ENCODE measurements at places on chromosomes 16 and 17.

DNA sequence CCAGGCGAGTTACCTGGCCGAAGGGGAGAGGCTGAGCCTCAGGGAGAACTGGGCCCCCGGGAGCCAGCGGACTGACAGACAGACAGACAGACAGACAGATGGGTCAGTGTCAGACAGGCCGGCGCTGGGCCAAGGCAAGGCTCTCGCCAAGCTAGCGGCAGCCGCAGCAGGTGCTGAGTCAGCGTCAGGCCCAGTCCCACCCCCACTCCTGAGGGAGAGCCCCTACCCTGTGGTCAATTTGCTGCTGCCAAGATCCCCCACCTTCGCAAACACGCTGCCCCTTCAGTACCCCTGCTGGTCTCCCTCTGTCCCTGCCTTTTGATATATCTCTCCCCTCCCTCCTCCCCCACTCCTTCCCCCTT lies 1.5 kb downstream of the FGF11 start:
- DNase-seq: no peak

- no peak for DNase-seq
These were observed 43.4 kb downstream of the ANKRD11 start for GRCh38 chr16:89446975-89447293.

DNA sequence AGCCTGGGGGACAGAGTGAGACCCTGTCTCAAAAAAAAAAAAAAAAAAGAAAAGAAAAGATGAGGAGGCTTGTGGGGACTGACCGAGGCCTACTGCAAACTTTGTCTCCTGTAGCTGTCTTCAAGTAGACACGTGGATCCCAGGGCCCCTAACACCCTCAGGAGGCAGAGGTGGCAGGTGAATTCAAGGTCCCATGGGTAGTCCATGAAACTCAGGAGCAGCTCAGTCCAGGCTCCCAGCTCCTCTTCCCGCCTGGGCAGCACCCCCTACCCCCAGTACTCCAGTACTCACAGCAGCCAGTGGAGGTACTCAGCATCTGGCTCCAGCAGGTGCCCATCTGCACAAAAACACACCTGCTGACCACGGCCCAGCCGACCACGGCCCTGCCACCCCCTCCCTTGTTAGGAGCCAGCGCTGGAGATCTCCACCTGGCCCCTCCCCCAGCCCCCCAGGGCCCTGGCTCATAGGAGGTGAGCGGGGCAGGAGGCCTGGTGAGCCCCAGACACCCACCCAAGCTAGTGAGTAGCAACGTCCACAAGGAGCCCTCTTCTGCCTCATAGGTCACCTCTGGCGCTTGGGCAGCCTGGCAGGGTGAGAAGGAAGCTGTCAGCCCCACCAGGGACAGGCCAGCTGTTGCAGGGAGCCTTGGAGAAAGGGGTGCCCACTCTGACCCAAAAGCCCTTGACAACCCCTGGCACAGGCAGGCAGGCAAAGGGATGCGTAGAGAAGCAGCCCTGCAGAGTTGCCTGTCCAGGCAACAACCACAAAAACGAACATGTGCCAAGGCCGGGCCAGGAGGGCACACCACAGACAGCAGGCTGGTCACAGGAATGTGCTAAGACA lies 3.8 kb downstream of the MRPL38 start:
- DNase-seq: no peak

GRCh38 chr17:80775863-80776262 lies 215.8 kb upstream of the CHMP6 start:
- no peak for DNase-seq

DNA sequence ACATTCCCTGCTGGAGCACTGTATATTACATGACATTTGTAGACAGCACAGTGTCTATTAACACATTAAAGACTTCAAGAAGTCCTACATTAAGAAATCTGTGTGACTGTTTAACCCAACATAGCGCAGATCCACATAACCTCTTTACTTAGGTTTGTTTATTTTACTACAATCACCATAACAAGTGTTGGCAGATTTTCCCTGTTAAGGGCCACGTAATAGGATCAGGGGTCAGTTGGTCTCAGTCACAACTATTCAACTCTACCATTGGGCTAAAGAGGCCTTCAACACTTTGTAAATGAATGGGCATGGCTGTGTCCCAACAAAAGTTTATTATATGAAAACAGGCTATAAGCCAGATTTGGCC lies 51.3 kb upstream of the ADORA2B start:
- no peak for DNase-seq

DNA sequence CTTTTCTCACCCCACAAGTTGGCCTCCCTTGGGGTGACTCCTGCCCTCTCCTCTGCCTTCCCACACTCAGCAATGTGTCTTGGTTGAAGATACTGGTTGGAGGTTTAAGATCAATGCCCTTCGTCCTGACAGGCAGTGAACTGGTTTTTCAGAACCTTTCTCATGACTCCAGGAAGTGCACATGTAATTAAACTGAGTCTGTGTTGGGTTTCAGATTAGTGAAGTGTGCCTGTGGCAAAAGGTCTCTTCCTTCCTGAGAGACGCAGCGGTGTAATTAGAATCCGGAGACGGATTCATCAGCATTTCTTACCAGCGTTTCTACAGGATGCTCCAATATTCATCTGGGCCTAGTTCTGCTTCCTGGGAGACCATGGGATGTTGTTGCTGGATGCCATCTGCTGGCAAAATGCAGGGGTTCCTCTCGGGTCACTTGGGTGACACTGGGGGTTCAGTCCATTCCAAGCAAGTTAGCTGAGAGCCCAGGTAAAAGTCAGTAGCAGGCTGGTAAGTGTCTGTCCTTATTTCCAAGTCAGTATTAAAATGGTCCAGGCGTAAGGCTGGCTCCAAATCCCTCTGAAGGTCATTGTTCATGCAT lies 233.3 kb downstream of the XYLT1 start:
- DNase-seq: no peak

DNA sequence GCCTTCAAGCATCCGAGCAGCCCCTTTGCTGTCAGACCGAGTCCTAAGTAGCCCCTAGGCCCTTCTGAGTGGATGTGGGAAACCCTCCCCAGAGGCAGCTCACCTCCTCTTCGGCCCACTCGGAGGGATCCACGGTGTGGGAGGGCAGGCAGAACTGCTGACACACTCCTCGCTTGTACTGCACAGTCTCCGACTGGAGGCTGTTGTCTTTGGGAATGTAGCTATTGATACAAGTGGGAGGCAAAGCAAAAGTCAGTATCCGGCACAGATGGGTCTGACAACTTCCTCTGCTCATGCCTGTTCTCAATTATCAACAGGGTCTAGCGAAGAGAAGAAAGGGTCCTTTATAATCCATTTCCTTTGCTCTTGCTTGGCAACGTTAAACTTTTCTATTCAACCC lies 25.9 kb upstream of the FOXJ1 start:
- no peak for DNase-seq

GRCh38 chr17:61048376-61049106 lies 351.1 kb upstream of the TBX2 start:
- DNase-seq: no peak

- DNase-seq: peak; percentile 37
These were observed 118.4 kb upstream of the HSBP1 start for GRCh38 chr16:83689385-83689831.

GRCh38 chr16:53817117-53817755 lies 113.3 kb downstream of the FTO start:
- no peak for DNase-seq

GRCh38 chr16:2813771-2814221 lies 3.2 kb upstream of the PRSS21 start:
- DNase-seq: no peak

- no peak for DNase-seq
These were observed 7.7 kb upstream of the KRT38 start for GRCh38 chr17:41448506-41448905.

DNA sequence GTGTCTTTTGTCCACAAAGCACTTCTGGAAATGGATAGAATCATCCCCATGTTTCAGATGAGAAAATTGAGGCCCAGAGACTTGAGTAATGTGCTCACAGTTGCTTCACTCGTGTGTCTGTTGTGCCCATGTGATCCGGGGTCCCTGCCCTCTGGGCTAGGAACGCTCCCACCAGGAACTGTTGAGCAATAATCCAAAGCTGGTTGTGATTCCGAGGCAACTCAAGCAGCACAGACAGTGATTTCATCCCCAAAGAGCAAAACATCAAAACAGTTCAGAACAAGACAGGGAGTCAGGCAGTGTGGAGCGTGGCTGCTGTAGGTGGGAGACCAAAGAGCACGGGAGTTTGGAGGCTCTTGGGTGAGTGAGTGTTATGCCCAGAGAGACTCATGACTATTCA lies 205.0 kb upstream of the ASIC2 start:
- DNase-seq: no peak

DNA sequence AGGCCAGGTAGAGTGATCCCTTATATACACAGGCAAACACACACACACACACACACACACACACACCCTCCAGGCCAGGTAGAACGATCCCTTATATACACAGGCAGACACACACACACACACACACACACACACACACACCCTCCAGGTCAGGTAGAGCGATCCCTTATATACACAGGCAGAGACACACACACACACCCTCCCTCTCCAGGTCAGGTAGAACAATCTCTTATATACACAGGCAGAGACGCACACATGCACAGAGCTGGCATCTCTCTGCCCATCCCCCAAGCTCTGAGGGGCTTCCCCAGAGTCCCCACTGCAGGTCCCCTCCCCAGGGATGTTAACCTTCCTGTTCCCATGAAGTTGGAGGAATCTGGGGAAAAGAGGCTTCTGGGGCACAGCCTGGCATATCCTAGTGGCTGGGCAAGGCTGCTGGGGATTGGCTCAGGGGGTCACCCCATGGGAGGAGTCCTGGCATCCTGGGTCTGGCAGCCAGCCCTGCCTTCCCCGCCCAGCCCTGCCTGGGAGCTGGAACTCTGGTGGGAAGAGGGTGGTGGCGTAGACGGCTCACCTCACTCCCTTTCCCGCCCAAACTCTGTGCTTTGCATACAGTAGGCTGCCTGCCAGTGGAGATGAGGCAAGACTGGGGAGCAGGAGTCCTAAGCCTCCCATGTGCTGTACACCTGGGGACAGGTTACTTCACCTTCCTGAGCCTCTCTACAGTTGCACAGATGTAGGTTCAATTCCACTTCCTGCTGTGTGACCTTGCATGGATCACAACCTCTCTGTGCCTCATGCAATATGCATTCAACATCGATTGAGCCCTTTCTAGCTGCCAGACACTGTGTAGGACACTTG lies 41.8 kb downstream of the TEKT5 start:
- DNase-seq: peak; percentile 59

GRCh38 chr17:64384253-64385186 lies 6.1 kb downstream of the PECAM1 start:
- no peak for DNase-seq

GRCh38 chr16:68384288-68385161 lies 63.8 kb downstream of the SMPD3 start:
- no peak for DNase-seq

DNA sequence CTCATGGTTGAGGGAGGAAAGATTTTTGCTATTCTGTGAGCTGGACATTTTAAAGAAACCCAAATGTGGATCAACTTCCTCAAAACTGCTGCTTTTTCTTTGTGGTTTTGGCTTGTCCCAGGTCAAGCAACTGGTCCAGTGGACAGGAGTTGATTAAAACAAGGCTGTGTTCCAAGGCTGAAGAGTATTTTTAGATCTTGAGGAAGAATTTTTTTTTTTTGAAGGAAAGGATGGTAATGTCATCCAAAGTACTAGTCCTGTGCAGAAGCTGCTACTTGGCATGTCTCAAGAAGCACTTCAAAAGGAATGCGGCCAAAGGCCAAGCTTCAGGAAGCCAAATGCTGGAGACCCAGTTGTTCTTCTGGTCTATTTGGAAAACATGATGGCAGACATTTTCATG lies 8.0 kb upstream of the MYH2 start:
- DNase-seq: no peak

GRCh38 chr17:2178798-2179501 lies 124.0 kb downstream of the HIC1 start:
- DNase-seq: no peak

DNA sequence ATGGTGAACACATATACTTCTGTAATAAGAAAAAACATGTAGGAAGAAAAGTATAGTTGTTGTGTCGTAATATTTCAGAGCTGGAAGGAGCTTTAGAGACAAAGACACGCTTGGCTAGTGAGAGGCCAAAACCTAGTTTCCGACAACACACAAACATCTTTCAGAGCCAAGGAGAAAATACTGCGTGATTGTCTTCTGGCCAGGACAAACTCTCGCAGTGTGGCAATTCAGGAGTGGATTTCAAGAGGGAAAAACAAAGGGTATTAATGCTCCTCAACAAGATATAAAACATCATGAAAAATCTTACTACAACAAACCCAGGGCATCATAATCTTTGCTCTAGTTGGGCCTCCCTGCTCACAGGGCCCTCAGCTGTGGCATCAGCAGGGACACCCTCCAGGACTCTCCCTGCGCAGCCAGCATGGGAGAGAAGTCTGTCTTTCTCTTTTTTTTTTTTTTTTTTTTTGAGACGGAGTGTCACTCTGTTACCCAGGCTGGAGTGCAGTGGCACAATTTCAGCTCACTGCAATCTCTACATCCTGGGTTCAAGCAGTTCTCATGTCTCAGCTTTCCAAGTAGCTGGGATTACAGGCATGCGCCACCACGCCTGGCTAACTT lies 66.4 kb downstream of the CYB5B start:
- DNase-seq: no peak

DNA sequence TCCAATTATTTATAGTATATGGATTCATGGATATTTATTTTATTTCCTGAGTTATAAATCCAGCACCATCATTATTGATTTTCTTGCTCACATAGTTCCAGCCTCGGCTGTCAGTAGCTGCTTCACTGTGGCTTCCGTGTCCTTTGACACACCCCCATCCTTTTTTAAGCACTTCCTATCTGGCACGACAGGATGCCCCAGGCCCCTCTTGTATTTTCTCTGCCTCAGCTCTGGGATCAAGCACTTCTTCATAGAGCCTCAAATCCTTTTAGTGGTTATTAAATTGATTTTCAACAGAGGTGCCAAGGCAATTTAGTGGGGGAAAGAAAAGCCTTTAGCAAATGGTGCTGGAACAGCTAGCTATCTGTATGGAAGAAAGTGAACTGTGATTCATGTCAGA lies 59.8 kb downstream of the GAN start:
- DNase-seq: no peak

Data from hematopoietic multipotent progenitor cell treated with erythropoietin and hydrocortisone succinate and interleukin-3 and kit ligand, for 8 days (in vitro differentiated cells).